Stimulated activated CD4-positive, alpha-beta T cell treated with anti-CD3 and anti-CD28 coated beads, Interleukin-15, amount 100 ng/mL, for 24 hours (primary cell): ENCODE measurements at places on chromosomes 2 and 18.

- no peak for DNase-seq
Measured at GRCh38 chr2:143248631-143249030, 119.4 kb downstream of the ARHGAP15 start.

DNA sequence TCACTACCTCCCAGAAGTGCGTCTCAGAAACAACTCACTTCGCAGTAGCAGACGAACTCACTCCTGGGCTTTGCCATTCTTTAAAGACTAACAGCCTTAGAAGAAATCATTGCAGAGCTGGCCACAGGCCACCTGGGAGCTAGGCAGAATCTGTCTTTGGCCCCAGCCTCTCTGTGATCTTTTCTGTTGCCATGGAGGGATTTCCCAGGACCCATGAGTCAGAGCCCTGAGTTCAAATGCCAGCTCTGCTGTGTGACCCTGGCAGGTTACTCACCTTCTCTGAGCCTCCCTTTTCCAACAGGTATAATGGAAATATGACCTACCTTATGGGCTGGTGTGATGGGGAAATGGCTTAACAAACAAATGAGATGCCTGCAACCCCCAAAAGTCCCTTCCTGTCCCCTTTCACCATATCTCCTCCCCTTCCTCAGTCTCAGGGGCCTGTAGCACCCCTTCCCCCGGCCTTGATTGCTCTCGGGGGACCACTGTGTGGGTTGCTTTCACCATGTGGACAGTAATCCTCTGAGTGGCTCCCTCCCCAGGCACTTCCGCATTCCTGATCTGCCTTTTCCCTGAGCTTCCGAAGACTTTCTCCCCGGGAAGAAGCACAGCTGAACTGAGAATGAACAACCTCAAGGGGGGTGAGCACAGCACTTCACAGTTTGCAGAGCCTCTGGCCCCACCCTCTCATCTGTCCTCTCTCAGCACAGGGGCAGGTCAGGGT lies 34.0 kb upstream of the SLC66A3 start:
- no peak for DNase-seq

DNA sequence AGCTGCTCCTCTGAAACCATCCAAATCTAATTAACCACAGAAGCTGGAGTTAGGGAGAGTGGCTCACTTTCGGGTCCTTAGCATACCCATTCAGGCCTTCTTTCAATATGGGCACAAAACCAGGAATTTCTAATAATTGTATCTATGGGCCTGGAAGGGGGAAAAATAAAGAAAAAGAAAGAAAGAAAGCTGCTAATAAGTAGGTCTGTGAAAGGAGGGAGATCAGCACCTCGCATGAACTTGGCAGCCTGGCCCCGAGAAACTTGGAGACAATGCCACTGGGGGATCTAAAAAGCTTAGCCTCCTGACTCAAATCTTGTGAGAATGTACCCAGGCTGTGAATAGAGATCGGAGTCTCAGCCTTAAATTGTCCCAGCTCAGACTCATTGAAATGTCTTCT lies 252.1 kb upstream of the SLC14A2 start:
- no peak for DNase-seq

GRCh38 chr2:202037086-202037485 lies 3.4 kb downstream of the FZD7 start:
- no peak for DNase-seq

DNA sequence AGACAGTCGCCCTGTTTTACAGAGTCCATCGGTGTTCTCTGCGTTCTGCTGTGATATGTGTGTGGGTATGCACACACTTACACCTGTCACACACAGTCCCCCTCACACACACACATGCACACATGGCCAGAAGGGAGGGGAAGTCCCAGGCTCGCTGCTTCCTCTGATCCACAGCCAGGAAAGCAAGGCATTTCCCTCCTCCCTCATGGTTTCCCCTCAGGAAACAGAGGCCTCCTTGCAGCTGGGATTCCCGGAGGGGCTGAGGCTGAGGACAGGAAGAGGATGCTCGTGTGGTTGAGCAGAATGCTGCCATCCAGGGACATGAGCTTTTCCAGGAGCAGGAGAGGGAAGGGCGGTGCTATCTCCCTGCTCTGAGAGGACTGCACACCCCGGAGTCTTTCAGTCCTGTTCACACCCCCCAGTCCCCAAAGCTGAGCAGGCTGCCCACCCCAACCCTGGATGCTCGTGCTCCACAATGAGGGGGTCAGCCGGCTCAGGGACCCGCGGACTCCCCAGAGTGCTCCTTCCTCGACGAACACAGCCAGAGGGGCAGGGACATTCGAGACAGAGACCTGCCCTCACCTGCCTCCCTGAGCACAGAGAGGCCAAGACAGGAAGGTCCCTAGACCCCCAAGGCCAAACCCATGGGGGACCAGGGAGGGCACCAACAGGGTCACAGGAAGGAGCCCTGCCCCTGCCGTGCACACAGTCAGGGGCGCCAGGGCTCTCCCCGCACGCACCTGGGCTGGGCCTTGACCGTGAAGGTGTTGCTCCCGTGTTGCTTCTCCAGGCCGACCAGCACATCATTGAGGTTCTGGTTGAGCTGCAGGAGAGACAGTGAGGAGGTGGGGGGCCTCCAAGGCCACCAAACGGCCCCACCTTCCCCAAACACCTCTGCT lies 45.3 kb downstream of the BIN1 start:
- no peak for DNase-seq

DNA sequence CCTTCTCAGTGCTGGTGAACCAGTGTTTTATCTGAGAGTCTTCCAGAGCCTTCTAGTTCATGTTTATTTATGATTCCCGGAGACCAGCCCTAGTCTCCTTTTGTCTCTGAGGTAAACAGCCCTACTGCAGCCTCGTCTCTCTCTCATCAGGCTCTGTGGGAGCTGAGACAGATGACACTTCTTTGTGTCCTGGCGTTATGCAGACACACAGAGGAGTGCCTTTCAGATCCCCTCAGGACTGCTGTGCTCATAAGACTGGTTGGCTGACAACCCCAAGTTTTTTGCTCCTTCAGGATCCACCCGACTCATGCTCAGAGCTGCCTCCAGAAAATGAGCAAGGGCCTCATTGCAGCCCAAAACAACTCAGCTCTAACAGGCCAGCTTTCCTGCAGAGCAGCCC lies 523.8 kb upstream of the SPHKAP start:
- no peak for DNase-seq

GRCh38 chr2:217299590-217299989 lies 439.7 kb upstream of the TNP1 start:
- no peak for DNase-seq

- DNase-seq = no peak
Measured at GRCh38 chr2:46278952-46279351, 18.3 kb upstream of the EPAS1 start.

- DNase-seq = no peak
Measured at GRCh38 chr2:195590861-195591205, 66.2 kb upstream of the SLC39A10 start.

- DNase-seq = no peak
Measured at GRCh38 chr2:13193900-13194299, 477.2 kb downstream of the TRIB2 start.

- DNase-seq = no peak
Measured at GRCh38 chr2:240571314-240571973, 3.2 kb downstream of the RNPEPL1 start.

DNA sequence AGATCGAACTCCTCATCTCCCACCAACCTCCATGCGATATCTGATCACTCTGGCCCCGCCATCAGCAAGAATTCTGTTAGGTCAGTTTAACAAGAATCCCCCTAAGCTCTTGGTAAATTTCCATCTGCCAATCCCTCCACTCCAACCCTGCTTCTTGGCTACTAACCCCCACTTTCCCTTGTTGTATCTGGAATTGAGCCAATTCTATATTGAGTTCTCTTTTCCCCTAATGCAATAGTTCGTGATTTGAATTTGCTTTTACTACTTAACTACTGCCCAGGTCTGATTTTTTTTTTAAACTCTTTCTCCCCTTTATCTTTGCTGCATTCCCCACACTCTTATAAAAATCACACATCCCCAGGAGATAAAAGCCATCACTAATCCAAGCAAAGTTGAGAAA lies 159.3 kb upstream of the STK17B start:
- no peak for DNase-seq

DNA sequence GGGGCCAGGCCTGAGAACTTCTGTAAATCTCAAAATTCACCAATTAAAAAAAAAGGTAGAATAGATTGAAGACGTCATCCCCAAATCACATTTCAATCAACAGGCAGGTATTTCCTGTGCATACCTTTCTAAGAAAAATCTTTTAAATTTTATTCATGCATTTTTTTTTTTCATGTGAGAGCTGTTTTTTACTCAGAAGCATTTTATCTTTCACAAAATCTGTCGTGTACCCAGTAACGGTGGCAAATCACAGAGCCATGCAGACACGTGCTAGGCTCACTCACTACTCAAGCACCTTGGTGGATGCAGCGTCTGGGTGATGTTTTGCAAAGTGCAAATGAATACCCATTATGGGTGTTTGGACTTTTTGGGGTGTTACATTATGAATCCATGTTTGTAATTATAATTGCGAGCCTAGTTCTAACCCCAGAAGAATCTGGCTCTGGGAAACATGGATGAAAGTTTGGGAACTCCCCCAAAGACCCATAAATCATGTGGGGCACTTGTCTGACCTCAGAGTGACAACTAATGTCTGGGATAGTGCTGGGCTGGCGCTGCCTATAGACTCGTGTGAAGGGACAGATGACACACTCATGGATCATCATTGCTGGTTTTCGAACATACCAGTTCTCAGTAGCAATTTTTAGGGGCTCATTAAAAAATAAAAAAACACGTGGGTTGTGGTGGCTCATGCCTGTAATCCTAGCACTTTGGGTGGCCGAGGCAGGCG lies 335.2 kb downstream of the LPIN1 start:
- DNase-seq = peak; percentile 11

- no peak for DNase-seq
Measured at GRCh38 chr2:2083113-2083758, 247.8 kb downstream of the MYT1L start.

- DNase-seq = no peak
Measured at GRCh38 chr18:11981192-11981542, at the start of gene IMPA2. Gene IMPA2, plus strand, starts transcription at chr18:11981507. Its CDS starts 163 bp downstream, at chr18:11981670.
